ENCODE measurements at places on chromosomes 2 and 18. TPM values are rescaled to one million over a fixed set of nuclear protein-coding genes. Genes with fewer than 3 reads are reported as not detected.

The ALK gene
- not detected for total RNA-seq

The OXER1 gene
- not detected for total RNA-seq

The CHAC2 gene
- 0.47 TPM for total RNA-seq

The FOXD4L1 gene
- not detected for total RNA-seq

The IMPA2 gene
- total RNA-seq: 2.5 TPM

The COLEC11 gene
- total RNA-seq: not detected

The SNORC gene
- total RNA-seq: 1.2 TPM

The RAB6D gene
- total RNA-seq: not detected

The FAM117B gene
- 50.4 TPM for total RNA-seq

The CROCC2 gene
- total RNA-seq: not detected

The MALT1 gene
- 84.5 TPM for total RNA-seq

The ANKRD29 gene
- total RNA-seq: 0.58 TPM

The AQP12B gene
- total RNA-seq: not detected

The LYPD6 gene
- total RNA-seq: not detected

The SRD5A2 gene
- total RNA-seq: not detected

The ADCYAP1 gene
- not detected for total RNA-seq

The INPP5D gene
- 154 TPM for total RNA-seq

The SCN2A gene
- not detected for total RNA-seq

The KATNAL2 gene
- 2.0 TPM for total RNA-seq

The VAMP8 gene
- total RNA-seq: 32.3 TPM

The ZNF236 gene
- 27.9 TPM for total RNA-seq

The GREB1 gene
- total RNA-seq: 0.22 TPM

The RSAD2 gene
- total RNA-seq: 4.6 TPM

The IL1R1 gene
- 0.49 TPM for total RNA-seq

The FRZB gene
- total RNA-seq: not detected

The CHST9 gene
- total RNA-seq: not detected

All from CD4-positive, alpha-beta T cell (primary cell).